ENCODE measurements at places on chromosomes 5 and 9.

DNA sequence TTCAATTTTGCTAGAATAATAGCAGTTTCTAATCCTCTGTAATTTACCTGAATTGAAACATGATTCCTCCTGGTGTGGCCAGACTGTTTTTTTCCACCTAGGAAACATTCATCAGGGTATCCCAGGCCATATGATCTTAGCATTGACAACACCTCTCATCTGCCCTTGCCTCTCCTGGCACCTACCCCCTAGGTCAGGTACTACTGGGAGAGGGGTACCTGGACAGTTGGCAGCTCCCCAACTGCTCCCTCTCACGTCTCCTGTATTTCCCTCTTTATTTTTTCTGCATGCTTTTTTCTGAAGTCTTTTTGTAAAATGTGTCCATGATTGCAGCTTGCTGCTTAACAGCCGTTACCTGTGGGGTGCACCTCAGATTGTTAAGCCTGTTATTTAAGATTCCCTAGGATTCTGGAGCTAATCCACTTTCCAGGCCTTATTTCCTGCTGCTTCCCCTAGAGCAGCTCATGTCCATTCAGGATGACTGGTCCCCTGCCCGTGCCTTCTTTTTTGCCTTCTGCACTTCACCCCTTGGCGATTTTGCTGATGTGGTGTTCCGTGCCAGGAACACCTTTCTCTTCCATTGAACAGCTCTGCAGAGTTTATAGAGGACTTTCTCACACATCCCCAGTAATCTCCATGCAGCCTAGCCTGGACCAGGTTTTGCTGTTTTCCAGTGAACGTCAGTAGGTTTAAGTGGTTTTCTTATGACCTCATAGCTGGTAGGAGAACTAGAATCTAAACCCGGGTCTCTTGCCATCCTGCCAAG, 33.6 kb downstream of the SNX30 start:
- DNase-seq, result no peak

DNA sequence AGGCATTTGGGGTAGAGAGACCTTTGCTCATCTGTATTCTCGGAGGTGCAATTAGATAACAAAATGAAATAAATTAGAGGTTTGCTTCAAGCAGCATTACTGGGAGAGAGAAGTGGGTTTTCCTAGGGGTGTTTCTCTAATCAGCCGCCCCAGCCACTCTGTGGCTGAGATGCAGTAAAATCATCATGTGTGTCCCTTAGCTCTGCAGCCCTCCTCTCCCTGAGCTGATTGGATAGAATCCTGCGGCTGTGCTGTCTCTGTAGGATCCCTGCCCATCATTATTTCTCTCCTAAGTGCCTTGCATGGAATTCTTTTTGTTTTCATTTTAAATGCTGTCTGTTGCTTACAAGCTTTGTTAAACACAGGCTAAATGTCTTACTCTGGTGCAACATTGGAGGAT, 171.4 kb downstream of the SH3GL2 start:
- DNase-seq, result no peak

GRCh38 chr9:70100362-70100761, 56.7 kb downstream of the MAMDC2 start:
- no peak for DNase-seq

- no peak for DNase-seq
These were observed 66.7 kb downstream of the DAB2IP start for GRCh38 chr9:121718084-121718483.

DNA sequence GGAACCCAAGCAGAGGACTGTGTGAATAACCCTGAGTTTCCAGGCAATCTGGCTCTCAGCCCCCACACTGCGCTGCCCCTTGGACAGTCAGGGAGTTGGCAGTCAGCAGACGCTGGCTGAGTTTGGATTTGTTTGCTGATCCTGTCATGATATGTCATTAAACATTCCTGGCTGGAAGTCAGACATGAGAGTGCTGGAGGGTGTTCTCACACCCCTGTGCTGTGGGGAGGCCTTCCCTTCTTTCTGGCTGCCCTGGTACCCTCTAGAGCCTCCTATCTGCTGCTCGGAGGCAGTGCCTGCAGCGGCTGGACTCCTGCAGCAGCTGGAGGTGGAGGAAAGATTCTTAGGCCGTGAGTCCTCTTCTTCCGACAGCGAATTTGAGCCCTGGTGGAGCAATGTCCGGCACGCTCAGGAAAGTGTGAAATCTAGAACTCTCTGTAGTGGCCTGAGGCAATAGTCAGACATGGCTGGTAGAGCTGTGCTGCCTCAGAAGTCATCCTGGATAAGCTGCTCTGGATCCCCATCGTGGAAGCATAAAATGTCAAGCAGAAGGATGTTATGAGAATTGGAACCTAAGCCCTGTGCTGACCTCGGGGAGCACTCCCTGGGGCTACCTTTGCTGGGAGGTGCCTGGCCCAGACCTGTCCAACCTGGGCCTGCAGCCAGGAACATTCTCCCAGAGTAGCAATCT, 72.0 kb downstream of the PDE8B start:
- DNase-seq, result no peak

DNA sequence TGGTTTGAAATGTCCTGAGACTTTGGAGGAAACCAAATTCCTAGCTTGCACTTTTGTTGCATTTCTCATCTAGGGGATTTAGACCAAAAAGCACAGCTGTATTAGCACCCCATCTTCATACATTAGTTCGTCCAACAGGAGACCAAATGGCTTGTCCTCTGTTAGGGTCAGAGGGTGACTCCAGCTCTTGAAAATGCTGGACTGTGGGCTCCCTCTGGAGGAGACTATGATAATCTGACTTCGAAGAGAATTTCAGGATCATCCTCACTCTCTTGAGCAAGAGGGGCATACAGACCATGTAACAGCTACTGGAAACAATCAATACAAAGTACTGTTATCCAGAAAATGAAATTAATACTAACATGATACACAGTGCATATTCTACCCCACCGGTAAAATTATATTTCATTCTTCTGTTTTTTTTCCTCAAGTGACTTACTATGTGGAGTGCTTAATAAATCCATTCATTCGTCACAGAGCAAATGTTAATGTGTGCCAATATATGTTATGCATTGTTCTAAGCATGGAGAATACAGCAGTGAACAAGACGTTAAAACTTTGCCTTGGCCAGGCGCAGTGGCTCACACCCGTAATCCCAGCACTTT, 63.7 kb upstream of the PPP2CA start:
- DNase-seq, result peak; percentile 10

DNA sequence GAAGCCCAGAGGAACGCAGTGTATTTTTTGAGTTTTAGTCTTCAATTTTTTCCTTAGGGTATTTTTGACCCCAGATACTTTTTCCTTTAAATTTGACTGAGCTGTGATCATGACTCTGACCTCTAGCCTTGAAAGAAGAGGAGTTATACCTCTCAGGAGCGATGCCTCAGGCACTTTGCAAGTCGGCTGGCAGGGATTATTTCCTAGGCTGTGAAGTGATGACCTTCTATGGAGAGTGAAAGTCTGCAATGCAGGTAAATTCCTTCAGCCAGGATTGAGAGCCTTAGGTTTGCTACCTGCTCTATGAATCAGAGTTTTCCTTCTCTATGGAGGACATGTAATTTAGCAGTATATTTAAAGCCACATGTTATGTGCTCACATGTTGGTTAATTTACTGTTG, 10.8 kb upstream of the NUDT12 start:
- no peak for DNase-seq

GRCh38 chr5:139856714-139857113, 61.1 kb downstream of the PSD2 start:
- no peak for DNase-seq

- DNase-seq, result no peak
These were observed 11.4 kb downstream of the ABO start for GRCh38 chr9:133263557-133263956.
